ENCODE measurements at places on chromosomes 13 and 19.

- no peak overlapping the region for H3K4me3 ChIP-seq
- no peak overlapping the region for H3K27ac ChIP-seq
- H3K4me1 ChIP-seq: no peaks in the 10 kb centered on the region
- peaks cover 6% of the 10 kb centered on the region for H3K36me3 ChIP-seq
These were observed 137.3 kb downstream of the KDM4B start for GRCh38 chr19:5106191-5106726.

DNA sequence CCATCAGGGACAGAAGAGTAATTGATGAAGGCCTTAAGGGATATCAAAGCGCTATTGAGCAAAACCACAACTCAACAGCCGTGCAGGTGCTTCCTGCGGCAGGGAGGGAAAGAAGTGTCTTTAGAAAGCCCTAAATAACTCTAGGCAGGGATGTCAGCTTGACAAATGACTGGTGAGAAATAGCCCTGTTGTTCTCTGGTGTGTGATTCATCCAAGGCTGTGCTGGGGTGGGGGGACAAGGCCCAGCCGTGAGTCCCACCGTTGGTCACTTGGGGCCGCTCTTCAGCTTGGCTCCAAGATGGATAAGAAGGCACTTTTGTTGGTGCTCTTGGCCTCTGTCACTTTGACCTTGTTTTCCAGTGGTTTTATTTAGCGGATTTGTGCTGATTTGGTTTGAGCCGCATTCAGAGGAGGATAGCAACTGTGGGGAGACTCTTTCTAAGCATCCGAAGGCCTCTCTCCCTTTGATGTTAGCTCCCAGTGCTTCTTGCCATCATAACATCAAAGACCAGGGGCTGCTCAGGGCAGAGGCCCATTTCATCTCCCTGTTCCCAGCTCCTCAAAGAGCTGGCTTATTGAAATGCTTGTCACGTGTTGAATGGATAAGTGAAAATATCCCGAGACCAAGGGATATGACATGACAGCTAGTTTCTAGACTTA is 130.3 kb upstream of the SERP2 start:
- DNase-seq: no peak
- no peak overlapping the region for H3K4me3 ChIP-seq
- H3K36me3 ChIP-seq: no peaks in the 10 kb centered on the region
- H3K4me1 ChIP-seq: no peaks in the 10 kb centered on the region
- H3K27ac ChIP-seq: no peak overlapping the region

GRCh38 chr13:29472332-29472961 is 123.0 kb downstream of the SLC7A1 start:
- no peak overlapping the region for H3K4me3 ChIP-seq
- H3K27ac ChIP-seq: no peak overlapping the region
- DNase-seq: no peak
- H3K4me1 ChIP-seq: peaks cover 5% of the 10 kb centered on the region
- H3K27me3 ChIP-seq: peaks cover 14% of the 10 kb centered on the region
- H3K36me3 ChIP-seq: peaks cover 2% of the 10 kb centered on the region

DNA sequence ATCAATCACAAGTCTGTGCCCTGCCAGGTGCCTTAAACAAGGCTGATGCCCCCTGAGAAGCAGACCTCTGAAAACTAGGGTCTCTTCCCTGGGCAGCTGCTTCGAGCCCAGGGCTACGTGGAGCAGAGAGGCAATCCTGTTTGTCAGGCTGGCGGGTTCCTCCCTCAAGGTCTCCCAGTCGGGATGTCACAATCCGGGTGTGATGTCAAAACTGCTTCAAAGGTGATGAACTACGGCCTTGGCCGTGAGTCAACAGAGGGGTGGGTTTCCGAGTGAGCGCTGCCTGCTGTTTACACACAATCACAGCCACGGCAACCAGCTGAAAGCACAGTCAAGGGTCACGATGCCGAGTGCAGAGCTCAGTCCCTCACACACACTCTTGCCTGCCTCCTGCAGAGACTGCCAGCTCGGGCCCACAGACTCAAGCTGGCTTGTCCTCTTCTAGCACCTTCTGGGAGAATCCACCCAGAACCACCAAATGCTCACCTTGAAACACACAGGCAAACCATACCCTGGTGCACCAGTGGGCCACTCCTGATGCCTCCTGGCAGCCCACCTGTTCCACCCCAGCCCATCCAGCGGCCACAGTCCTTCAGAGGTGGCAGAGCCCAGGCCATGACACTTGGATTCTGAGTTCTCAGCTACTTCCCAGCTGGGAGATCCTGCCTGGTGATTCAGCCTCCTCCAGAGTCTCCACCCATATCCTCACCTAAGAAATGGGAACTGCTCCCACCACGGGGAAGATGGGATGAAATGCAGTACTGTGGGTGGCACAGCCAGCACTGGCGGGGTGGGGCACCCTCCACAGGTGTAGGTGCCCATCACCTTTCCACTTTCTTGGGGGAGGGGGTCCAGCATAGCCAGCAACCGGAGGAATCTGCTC is 6.8 kb downstream of the ELL start:
- H3K36me3 ChIP-seq: peaks cover 3% of the 10 kb centered on the region
- no peak for DNase-seq
- no peaks in the 10 kb centered on the region for H3K27me3 ChIP-seq
- H3K27ac ChIP-seq: peak overlapping the region; percentile 58
- H3K4me3 ChIP-seq: peak overlapping the region; percentile 18
- peaks cover 57% of the 10 kb centered on the region for H3K4me1 ChIP-seq

- H3K27ac ChIP-seq: no peak overlapping the region
- peaks cover 76% of the 10 kb centered on the region for H3K27me3 ChIP-seq
- H3K4me3 ChIP-seq: no peak overlapping the region
- H3K4me1 ChIP-seq: peaks cover 27% of the 10 kb centered on the region
These were observed 14.9 kb downstream of the LAIR2 start for GRCh38 chr19:54517483-54517882.

- H3K4me1 ChIP-seq: peaks cover 19% of the 10 kb centered on the region
- peaks cover 29% of the 10 kb centered on the region for H3K36me3 ChIP-seq
- H3K27ac ChIP-seq: peak overlapping the region; percentile 100
- H3K27me3 ChIP-seq: peaks cover 38% of the 10 kb centered on the region
These were observed 10.9 kb upstream of the GAS6 start for GRCh38 chr13:113874579-113875428.
